Right forelimb (tissue), 1 donor: ENCODE measurements at places on chromosomes 1 and 21.

- no peak for DNase-seq
These were observed 385.3 kb downstream of the SETD4 start for GRCh38 chr21:35674895-35675470.

DNA sequence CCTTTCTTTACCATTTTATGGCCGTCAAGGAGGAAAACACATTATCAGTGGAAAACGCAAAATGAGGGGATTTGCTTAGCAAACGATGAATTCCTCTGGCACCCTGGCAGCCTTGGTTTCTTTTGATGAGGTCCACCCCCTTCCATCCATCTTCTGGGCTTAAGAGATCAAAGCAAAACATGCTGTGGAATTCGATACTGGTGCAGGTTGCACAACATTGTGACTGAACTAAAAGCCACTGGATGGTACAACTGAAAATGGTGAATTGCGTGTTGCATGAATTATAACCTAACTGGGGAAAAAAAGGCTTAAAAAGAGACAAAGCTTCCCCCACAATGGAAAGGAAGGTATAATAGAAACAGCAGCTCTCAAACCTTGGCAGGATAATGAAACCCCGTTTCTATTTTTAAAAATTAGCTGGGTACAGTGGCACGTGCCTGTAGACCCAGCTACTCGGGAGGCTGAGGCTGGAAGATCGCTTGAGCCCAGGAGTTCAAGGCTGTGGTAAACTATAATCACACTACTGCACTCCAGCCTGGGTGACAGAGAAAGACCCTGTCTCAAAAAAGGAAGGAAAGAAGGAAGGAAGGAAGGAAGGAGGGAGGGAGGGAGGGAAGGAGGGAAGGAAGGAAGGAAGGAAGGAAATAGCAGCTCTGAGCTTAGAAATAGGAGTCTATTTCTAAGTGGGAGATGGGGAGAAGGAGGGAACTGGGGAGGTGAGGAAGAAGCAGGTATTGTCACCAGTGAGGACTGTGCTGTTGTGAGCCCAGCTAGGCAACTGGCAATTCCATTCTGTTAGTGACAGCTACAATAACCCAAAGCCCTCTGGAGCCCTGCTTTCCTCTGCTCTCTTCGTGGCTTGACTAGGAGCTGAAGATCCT is 29.0 kb upstream of the LGALS8 start:
- no peak for DNase-seq

GRCh38 chr1:229464672-229465071 is 30.8 kb upstream of the ACTA1 start:
- DNase-seq: no peak

DNA sequence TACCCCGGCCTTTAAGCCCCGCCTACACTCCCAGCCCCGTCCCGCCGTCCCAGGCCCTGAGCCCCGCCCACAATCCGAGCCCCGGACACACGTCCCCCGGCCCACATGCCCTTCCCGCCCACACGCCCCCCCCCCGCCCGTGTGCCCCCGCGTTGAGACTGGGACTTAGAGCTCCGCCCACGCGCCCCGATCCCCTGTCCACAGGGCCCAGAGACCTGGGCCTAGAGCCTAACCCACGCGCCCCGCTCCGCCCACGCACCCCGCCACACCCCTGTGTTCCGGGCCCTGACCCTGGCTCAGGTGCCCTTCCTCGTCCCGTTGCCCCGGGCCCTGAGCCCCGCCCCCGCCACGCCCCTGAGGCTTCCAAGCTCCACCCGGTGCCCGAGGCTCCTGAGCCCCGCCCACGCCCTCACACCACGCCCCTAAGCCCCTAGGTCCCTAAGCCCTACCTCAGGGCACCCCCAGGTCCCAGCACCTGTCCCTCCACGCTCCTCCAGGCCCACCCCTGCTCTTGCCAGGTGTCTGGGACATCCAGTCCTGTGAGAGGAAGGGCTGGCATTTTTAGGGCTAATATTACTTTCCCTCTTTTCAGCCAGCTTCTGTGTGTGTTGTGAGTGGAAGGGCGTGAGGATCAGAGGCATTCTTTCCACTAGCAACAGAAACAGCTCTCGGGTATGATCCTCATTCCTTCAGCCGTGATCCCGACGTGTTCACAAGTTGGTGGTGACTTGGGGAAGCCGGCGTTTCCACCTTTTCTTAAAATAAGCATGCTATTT is 552 bp upstream of the GPR157 start:
- no peak for DNase-seq

DNA sequence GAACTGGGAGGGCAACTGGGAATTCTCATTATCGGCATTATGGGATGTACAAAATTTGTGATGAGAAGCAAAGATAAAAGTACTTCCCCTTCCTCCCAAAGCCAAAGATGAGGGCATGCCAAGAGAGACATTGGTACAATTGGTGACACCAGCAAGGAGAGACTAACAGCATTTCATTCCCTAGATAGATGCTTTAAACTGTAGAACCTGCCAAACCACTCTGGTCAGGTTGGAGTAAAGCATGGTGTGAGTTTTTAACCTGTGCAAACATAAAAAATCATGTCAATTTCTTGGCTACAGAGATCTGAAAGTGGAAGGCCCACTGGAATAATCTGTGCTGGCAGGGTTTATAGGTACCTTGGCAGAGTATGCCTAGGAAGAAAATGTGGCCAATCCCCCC is 19.4 kb downstream of the CTXND2 start:
- DNase-seq: no peak

- DNase-seq: no peak
These were observed 7.6 kb downstream of the SOD1 start for GRCh38 chr21:31667132-31667531.

- DNase-seq: no peak
These were observed 223.9 kb downstream of the PLPP3 start for GRCh38 chr1:56355422-56355821.

- no peak for DNase-seq
These were observed 373.1 kb upstream of the CXADR start for GRCh38 chr21:17139696-17140095.

GRCh38 chr1:88514544-88515060 is 169.5 kb upstream of the PKN2 start:
- no peak for DNase-seq

- DNase-seq: no peak
These were observed 1.6 kb upstream of the KDM4A start for GRCh38 chr1:43648221-43648847.

- no peak for DNase-seq
These were observed 99.1 kb downstream of the ASTN1 start for GRCh38 chr1:177065430-177065829.

GRCh38 chr21:20377250-20377649 is 621.0 kb upstream of the NCAM2 start:
- DNase-seq: no peak

DNA sequence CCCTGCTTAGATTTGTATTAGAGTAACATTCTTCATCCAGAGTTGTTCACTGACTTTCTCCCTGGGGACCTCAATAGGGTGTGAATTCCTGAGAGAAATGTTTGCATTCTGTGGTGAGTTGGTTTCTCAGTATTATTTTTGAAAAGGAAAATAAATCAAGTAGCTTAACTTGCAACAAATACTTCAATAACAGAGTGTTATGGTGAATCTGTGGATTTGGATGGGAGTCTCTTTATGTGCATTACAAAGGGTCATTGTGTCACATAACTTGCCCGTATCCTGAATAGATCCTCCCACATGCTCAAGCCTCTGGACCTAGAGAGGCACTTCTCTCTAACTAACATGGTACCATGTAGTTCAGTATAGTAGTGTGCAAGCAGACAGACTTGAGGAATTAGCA is 68.4 kb upstream of the IPO9 start:
- DNase-seq: no peak

DNA sequence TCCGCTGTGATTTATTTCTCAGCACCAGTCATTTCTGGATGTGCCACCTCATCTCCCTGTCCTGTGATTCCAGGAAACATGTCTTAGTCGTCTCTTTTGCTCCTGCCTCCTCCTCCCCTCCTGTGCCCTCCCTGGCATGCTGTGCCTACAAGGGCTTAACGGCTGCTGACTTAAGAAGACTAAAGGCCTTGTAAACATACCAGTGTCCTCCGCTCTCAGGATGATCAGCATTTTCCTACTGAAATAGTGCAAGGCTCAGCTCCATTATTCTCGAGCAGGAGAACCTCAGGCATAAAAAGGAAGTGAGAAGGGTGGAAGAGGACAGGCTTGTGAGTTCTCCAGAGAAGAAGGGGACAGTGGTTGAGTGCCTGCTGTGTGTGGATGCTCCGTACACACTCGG is 61.6 kb upstream of the RUNX3 start:
- DNase-seq: no peak

GRCh38 chr1:167808104-167808503 is 86.3 kb downstream of the MPZL1 start:
- no peak for DNase-seq

DNA sequence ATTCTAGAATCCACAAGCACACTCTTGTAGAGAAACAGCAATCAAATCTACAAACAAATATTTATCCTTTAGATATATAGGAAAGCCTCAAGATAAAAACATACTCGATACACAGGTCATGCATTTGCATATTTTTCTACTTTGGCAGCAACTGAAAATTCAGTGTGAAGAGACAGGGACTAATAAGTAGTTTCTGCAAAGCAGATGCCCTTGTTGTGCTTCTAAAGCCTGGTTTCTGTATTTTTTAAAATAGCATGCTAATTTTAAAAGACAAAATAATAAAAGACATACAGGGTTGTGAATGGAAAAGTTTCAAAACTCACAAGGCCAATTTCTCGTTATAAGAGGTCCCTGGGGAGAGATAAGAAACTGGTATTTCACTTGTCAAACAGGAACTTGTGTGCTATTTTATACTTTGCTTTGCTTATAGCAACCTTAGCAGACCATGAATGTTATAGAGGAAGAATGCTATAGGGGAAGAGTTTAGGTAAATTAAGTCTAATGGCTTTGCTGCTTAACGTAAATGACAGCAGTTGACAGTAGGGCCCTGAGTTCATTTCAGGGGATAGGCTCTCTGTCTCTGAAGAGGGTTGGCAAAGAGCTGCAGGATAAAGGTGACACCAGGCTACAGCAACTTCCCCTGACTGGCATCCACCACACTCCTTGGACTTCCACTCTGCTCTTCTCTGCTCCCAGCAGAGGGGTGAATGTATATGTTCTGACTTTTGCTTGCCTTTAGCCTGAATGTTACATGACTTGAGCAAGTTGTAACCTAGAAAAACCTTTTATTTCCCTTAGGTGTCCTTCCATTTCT is 9.4 kb upstream of the RGS13 start:
- DNase-seq: no peak

GRCh38 chr1:9942399-9942938 is 722 bp downstream of the LZIC start:
- no peak for DNase-seq

DNA sequence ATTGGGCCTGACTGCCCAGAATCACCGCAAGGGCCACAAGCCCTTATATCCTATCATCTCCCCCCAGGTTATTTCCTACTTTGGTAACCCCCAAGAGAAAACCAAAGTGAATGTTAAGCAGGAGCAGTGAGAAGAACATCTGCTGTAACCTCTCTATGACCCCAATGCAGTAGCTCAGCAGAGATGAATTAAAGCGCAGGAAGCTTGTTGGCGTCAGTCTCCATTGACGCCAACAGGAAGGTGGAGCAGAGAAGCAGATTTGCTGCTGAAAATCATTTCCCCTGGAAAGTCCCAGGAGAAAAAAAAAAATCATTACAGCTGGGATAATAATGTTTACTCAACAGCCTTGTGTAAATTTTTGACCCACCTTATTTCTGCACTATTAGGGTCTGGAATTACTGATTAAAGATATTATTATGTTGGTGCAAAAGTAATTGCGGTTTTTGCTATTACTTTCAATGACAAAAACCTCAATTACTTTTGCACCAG is 33.2 kb upstream of the FAM163A start:
- DNase-seq: peak; percentile 49

DNA sequence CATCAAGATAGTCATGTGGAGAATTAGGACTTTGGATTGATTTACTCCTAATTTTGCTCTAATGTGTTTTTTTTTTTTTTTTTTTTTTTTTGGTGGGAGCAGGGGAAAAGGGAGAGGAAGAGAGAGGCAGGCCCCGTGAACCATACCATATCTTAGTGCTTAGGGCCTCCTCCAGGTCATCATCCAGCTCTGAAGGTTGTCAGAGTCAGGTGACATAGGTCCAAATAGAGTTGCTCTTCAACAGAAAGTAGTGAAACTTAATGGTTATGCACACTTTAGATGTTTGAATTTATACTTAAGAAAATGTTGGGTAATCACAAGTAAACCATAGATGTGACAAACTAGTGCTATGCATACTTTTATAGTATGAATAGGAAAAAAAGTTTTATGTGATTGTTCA is 32.2 kb downstream of the CXADR start:
- no peak for DNase-seq

DNA sequence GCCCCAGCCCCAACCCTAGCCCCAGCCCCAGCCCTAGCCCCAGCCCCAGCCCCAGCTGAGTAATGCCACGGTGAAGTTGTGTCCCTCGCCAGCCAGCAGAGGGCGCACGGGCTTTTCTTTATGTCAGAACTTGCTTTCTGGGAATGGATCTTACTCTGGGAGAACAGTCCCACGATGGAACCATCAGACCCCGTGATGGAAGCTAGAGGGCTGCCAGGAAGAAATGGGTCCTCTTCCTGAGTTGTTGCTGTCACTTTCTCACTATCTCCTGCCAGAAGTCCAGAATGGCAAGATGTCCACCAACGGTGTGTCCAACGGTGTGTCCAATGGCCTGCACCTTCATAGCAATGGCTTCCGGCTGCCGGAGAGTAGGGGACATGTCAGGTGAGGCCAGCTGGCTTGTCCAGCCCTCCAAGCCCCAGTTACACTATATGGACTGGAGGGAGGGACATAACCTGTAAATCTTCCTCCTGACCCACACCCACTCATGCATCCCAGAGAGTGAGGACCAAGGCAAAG is 25.1 kb upstream of the TMEM222 start:
- peak; percentile 83 for DNase-seq

- DNase-seq: no peak
These were observed 3.2 kb upstream of the MFAP2 start for GRCh38 chr1:16983649-16984048.

GRCh38 chr1:168972225-168972624 is 134.3 kb upstream of the ATP1B1 start:
- DNase-seq: no peak

- no peak for DNase-seq
These were observed 267.9 kb downstream of the SDCCAG8 start for GRCh38 chr1:243523766-243524165.

- peak; percentile 76 for DNase-seq
These were observed 1.7 kb upstream of the TNFRSF9 start for GRCh38 chr1:7942214-7942921.

DNA sequence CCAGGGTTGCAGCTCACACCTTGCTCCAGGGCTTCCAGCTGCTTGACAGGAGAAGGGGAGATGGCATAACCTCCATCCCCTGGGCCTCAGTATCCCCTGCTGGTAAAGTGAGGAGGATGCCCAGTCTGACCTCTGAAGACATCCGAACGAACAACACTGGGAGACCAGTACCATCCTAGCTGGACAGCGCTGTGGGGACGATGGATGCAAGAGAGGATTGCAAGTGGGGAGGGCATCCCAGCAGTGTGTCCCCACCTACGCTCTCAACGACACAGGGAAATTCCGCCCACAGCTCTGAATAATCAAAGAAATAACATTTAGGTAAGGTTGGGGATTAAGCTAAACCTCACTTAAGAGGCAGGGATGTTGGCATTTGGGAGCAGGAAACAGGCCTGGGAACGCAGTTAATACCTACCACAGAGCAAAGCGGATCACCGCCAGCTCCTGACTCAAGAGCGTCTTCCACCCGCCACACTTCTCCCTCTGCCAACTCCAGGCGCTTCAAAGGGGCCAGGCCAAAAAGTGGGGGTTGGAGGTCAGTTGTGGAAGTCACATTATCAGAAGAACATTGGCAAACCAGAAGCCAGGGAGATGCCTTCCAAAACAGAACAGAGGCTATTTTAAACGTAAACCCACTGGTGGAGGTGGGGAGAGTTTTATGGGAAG is 47.6 kb downstream of the SSBP3 start:
- no peak for DNase-seq

GRCh38 chr1:184541537-184542152 is 154.8 kb downstream of the C1orf21 start:
- DNase-seq: no peak
